Bronchus fibroblast of lung (primary cell): ENCODE measurements at places on chromosomes 3 and 15. TPM values are rescaled to one million over a fixed set of nuclear protein-coding genes. Genes with fewer than 3 reads are reported as not detected.

The STRIT1 gene
- total RNA-seq, result not detected in 2 replicates

The SLCO3A1 gene
- 1.3 and 1.5 TPM in 2 replicates for total RNA-seq

The PARP14 gene
- 12.4 and 12.6 TPM in 2 replicates for total RNA-seq

The EIF3J gene
- 23.5 and 28.6 TPM in 2 replicates for total RNA-seq

The SERPINI2 gene
- not detected in 2 replicates for total RNA-seq

The THRB gene
- total RNA-seq, result 0.84 and 1.6 TPM in 2 replicates

The ZNF592 gene
- 5.4 and 5.5 TPM in 2 replicates for total RNA-seq

The KIF23 gene
- total RNA-seq, result 55.4 and 63.5 TPM in 2 replicates

The PTH1R gene
- total RNA-seq, result 0.34 and 0.59 TPM in 2 replicates

The AGBL1 gene
- total RNA-seq, result not detected in 2 replicates
